ENCODE measurements at places on chromosomes 3 and 15.

- no peak for DNase-seq
These were observed 28.5 kb downstream of the EFCAB12 start for GRCh38 chr3:129399895-129400357.

DNA sequence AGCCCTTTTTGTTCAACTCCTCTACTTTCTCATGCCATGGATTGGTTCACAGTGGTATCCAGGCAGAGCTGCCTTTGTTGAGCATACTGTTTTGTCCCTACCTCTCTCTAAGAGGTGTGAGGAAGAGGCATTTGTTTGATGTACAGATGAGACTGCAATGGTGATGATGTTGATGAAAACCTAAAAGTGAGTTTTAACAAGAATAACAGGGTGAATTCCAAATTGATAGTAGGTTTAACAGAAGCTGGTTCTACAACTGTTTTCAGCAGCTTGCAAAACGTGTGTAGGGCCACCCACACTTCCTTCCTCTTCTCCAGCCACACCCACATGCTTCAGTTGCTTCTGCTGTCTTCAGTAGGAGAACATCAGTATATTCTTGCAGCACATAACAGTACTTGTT, 10.2 kb downstream of the SNRK start:
- no peak for DNase-seq

DNA sequence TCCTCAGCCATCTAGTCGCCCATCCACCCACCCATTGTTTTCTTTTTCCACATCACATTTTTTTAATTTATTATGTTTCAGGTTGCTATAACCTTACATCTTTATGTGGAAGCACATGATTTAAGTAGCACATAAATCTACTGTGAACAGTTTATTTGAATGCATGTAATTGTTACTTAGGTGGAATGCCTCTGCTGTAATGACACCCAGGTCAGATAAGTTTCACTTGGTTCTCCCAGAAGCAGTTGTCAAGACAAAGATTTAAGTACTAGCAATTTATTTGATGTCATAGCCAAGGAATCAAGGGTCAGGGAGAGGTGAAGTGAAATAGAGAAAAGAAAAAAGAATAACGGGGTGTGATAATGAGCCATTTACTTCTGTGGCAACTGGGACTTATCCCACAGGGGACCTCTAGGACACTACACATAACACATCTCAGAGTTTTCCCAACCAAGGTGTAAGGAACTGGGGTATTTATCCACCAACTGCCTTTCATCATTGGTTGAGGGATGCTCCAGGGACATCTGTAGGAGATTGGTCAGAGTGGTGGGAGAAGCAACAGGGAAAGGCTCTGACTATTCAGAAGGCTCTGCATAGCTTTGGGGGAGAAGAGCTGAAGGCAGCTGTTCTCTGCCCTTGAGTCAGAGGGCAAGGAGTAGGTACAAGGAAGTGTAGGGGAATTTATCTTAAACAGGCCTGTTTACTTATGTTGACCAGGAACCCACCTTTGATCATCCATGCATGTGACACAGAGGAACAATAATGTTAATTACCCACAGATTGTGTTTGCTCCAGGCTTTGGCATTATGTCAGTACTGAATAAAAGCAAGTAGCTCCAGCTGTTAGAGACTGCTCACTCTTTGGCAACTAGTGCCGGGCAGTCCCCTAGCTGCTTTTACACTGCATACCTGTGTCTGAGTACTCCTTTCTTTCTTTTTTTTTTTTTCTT, 94.8 kb downstream of the CD200R1L start:
- no peak for DNase-seq

GRCh38 chr15:39110746-39111145, 470.1 kb upstream of the THBS1 start:
- no peak for DNase-seq

DNA sequence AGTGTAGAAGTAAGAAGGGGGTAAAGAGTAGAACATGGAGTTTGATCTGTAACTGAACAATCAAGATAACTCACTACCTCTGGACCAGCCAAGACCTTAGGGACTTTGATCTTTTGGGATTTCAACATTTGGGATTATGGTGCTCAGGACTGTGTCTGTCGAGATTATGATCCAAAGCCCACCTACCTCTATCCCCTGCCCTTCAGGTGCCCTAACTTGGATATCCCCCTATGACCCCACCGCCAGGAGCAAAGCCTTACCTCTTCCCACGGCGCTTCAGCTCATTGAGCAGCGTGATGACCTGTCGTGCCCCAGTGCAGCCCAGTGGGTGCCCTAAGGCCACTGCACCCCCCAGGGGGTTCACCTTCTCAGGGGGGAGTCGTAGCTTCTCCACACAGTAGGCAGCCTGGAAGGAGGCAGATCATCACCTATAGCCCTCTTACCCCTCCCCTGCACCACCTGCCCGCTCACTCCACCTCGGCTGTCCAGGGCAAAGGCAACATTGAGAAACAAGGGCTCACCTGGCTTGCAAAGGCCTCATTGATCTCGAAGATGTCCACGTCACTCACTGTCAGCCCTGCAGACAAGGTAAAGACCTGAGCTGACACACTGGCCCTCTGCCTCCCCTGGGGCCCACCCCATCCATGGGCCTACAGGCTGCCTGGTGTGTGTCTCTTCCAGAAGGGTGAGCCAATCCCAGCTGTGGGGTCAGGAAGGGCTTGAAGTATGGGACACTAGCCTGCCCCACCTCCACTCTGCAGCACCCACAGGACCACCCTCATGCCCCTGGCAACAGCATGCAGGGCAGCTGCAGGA, 11.4 kb downstream of the ACAA1 start:
- no peak for DNase-seq

DNA sequence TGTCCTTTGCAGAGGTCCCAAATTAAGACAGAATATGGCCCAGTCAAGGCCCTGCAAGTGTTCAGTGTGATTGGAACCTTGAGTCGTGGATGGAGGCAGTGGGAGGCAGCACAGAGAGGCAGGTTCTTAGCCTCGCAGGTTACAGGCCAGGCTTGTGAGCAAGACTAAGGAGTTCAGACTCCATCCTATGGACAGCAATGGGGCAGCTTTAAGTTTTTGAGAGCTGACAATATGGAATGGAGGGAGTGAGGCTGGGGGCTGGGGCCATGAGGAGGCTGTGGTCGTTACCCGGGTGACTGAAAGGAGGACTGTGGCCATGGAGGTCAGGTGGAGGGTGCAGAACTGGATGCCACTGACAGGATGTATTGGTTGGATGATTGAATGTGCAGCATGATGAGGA, 74.1 kb upstream of the PRR23C start:
- DNase-seq: no peak

DNA sequence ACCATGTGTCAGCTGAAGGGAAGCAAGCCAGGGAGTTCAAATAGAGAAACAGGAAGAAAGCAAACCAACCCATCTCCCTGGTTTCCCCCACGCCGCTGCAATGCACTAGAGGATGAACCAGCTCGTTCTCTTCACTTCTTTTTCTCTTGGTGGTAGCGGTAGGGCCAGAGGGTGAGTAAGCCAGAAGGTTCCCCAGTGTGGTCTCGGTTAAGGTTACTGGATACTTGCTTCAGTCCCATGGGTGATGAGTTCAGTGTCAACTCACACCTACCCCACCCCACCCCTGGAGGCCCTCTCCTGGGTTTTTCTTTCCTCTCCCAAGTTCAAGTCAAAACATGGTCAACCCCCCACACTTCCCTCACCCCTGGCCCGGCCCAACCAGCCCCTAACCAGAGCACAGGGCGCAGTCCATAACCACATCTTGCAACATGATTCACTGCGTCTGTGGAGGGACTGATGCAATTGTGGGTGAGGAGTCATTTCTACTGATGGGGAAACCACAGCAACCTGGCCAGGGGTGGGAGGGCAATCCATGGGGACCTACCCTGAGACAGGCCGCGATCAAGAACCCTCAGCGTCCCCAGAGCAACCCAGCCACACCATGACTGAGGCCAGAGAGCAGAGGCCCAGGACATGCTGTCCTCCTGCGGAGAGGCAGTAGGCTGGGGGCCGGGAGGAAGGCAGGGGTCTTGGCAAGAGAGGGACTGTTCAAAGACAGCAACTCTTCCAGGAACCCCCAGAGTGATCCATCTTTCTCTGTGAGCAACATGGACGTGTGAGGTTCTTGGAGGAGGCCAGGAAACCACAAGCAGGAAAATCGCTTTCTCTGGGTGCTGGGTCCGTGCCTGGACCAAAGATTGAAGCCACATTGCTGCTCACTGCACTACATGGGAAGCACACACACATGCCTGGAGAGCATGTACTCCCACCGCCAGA, 276.6 kb downstream of the UACA start:
- no peak for DNase-seq

DNA sequence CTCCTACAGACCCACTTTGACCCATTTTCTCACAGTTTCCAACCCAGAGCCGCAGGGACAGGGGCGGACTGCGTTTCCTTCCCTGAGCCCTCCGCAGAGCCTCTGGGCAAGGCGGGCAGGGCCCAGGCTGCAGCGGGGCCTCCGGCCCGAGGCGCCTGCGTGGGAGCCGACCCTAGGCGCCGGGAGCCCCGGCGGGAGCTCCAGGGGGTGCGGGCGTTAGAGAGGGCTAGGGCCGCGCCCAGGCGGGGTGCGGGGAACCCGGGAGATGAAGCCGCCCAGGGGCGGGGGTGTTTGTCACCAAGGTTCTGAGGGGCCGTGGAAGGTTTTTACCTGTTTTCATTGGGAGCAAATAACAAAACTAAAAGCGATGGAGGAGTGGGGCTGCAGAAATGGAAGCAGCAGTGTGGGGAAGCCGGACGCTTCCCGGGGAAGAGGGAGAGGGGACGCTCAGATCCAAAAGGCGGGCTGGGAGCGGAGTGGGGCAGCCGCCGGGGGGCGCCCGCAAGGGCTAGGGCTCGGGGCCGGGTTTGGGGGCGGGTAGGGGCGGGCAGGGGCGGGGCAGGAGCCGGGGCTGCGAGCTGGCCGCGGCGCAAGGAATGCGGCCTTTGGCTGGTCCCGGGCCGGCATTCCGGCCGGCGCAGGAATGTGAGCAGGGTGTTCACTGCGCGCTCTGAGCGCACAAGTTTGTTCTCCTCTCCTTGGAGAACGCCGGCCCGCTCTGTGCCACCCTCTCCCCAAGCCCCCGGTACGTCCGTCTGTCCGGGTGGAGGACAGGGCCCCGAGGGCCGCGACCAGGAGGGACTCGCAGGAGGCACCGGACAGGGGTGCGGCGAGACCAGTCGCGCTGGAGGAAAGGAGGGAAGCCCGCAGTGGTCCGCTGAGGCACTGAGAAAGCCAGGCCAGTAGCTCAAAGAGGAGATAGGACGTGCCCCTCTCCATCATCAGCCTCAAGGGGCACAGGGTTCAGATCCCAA, 61.1 kb downstream of the AMOTL2 start:
- DNase-seq: peak; percentile 65

GRCh38 chr15:61080221-61081026, 148.7 kb downstream of the RORA start:
- no peak for DNase-seq

DNA sequence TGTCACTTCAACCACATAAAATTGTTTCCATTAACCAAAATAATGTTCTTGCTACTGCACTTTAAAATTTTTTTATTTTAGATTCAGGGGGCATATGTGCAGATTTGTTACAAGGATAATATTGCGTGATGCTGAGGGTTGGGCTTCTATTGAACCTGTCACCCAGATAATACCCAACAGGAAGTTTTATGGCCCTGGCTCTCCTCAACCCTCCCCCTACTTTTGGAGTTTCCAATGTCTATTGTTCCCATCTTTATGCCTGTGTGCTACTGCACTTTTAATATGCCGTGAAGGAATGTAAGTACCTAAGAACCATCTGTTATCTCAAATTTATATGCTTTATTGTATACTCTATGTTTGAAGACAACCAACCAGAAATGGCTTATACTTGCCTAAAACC, 42.0 kb upstream of the IMPG2 start:
- DNase-seq: no peak

- DNase-seq: no peak
These were observed 133.7 kb upstream of the LRRN1 start for GRCh38 chr3:3665546-3665945.

- no peak for DNase-seq
These were observed 7.5 kb downstream of the KNSTRN start for GRCh38 chr15:40389824-40390595.

GRCh38 chr15:32763295-32763694, 45.5 kb downstream of the GREM1 start:
- no peak for DNase-seq

DNA sequence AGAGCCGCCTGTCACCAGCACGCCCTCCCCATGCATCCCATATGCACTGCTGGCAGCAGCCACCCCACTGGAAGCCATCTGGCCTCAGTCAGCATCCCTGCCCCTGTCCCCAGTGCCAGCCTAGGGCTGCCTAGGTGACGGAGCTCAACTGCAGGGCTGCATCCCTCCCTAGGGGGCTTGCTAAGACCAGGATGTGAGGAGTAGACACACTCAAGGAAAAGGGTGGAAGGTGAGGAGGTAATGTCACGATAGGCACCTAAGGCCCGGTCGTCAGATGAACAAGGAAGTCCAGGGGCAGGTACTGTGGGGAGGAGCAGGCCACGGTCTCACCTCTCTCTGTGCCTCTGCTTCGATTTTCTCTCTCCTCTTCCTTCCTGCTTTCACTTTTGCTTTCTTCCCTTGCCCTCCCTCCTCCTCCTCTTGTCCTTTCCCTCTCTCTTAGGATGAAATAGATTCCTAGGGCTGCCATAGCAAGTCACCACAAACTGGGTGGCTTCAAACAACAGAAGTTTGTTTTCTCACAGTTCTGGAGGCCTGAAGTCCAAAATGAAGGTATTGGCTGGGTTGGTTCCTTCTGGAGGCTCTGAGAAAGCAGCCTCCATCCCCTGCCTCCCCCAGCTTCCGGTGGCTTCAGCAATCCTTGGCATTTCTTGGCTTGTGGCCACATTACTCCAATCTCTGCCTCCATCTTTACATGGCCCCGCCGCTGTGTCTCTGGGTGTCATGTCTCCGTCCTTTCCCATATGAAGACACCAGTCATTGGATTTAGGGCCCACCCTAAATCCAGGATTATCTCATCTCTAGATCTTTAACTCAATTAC, 298.3 kb downstream of the SHQ1 start:
- DNase-seq: no peak

DNA sequence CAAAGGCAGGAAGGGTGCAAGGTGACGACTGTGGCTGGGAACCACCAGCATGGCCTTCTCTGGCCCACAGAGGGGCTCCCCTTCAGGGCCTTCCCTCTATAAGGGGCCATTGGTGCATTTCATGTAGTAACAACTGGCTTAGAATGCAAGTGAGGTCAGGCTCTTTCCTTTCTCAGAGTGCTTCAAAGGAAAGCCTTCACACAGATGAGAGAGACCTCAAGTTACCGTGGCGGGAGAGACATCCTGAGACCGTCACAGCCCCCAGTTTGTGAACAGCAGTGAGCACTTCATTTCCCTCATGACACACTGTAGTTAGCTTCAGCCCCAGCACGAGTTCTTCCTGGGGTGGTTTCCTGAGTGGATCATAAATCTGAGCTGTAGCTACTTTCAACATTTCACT, 96.6 kb upstream of the LIMD1 start:
- DNase-seq: no peak

- no peak for DNase-seq
These were observed 359.6 kb upstream of the NECTIN3 start for GRCh38 chr3:110711851-110712516.

DNA sequence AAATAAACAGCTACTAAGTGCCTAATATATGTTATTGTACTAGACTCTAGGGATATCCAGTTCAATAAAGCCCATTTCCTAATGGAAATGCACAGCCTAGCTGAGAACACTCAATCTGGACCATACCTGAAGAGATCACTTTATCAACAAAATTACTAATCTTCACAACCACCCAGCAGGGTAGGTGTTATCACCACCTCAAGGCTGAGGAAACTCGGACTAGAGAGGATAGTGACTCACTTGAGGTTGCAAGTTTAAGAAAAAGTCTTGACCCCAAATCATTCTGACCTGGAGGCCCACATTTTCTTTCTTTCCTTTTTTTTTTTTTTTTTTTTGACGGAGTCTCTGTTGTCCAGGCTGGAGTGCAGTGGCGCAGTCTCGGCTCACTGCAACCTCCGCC, 3.1 kb upstream of the FMN1 start:
- no peak for DNase-seq
